Peyer's patch (tissue), 4 donors: ENCODE measurements at places on chromosomes 6 and 20. TPM values are rescaled to one million over a fixed set of nuclear protein-coding genes. Genes with fewer than 3 reads are reported as not detected.

GRCh38 chr6:169073311-169073710 is 180.3 kb downstream of the THBS2 start:
- peak overlapping the region; percentile 80 for H3K27ac ChIP-seq
- H3K36me3 ChIP-seq: no peaks in the 10 kb centered on the region
- no peak for DNase-seq
- no peak overlapping the region for H3K4me3 ChIP-seq
- no peaks in the 10 kb centered on the region for H3K4me1 ChIP-seq

DNA sequence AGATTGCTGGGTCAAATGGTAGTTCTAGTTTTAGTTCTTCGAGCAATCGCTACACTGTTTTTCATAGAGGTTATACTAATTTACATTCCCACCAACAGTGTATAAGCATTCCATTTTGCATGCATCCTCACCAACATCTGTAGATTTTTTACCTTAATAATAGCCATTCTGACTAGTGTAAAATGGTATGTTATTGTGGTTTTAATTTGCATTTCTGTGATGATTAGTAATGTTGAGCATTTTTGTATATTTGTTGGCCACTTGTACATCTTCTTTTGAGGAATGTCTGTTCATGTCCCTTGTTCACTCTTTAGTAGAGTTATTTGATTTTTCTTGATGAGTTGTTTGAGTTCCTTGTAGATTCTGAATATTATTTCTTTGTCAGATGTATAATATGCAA is 236.2 kb downstream of the GRM1 start:
- no peaks in the 10 kb centered on the region for H3K4me1 ChIP-seq
- H3K36me3 ChIP-seq: no peaks in the 10 kb centered on the region
- no peak overlapping the region for H3K27ac ChIP-seq
- no peak for DNase-seq

- no peak overlapping the region for H3K4me3 ChIP-seq
- H3K27me3 ChIP-seq: no peaks in the 10 kb centered on the region
- no peaks in the 10 kb centered on the region for H3K36me3 ChIP-seq
- H3K4me1 ChIP-seq: no peaks in the 10 kb centered on the region
- DNase-seq: no peak
Measured at GRCh38 chr6:120122401-120122800, 772.8 kb upstream of the MAN1A1 start.

DNA sequence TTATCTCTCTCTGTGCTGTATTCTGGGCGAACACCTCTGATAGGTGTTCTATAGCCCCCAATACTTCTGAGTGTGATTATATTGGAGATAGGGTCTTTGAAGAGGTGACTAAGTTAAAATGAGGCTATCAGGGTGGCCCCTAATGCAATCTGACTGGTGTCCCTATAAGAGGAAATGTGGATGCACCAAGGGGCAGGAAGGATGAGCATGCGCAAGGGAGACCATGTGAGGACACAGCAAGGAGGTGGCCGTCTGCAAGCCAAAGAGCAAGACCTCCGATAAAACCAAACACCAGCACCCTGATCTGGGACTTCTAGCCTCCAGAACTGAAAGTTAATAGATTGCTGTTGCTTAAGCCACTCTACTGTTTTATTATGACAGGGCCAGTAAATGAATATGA is 69.2 kb downstream of the CHMP4B start:
- no peak for DNase-seq
- H3K27me3 ChIP-seq: no peaks in the 10 kb centered on the region
- no peak overlapping the region for H3K27ac ChIP-seq
- no peaks in the 10 kb centered on the region for H3K4me1 ChIP-seq
- no peaks in the 10 kb centered on the region for H3K36me3 ChIP-seq

GRCh38 chr6:14701946-14702345 is 543.9 kb upstream of the JARID2 start:
- no peak overlapping the region for H3K4me3 ChIP-seq
- H3K27me3 ChIP-seq: no peaks in the 10 kb centered on the region
- no peaks in the 10 kb centered on the region for H3K4me1 ChIP-seq

GRCh38 chr6:137443901-137444300 is 50.3 kb downstream of the OLIG3 start:
- DNase-seq: no peak
- no peaks in the 10 kb centered on the region for H3K27me3 ChIP-seq
- H3K27ac ChIP-seq: no peak overlapping the region
- no peak overlapping the region for H3K4me3 ChIP-seq
- no peaks in the 10 kb centered on the region for H3K4me1 ChIP-seq
- no peaks in the 10 kb centered on the region for H3K36me3 ChIP-seq

- H3K4me1 ChIP-seq: peaks cover 11% of the 10 kb centered on the region
- DNase-seq: no peak
- H3K36me3 ChIP-seq: no peaks in the 10 kb centered on the region
- peak overlapping the region; percentile 70 for H3K4me3 ChIP-seq
- H3K27ac ChIP-seq: no peak overlapping the region
Measured at GRCh38 chr6:10838794-10839333, 525 bp upstream of the MAK start.

- H3K27me3 ChIP-seq: no peaks in the 10 kb centered on the region
- peak overlapping the region; percentile 9 for H3K27ac ChIP-seq
- peak; percentile 34 for DNase-seq
- no peaks in the 10 kb centered on the region for H3K4me1 ChIP-seq
- no peak overlapping the region for H3K4me3 ChIP-seq
Measured at GRCh38 chr20:50346374-50347283, 156.0 kb downstream of the CEBPB start.

- H3K36me3 ChIP-seq: no peaks in the 10 kb centered on the region
- H3K27ac ChIP-seq: peak overlapping the region; percentile 73
- no peaks in the 10 kb centered on the region for H3K4me1 ChIP-seq
- H3K4me3 ChIP-seq: peak overlapping the region; percentile 55
- DNase-seq: no peak
Measured at GRCh38 chr6:69867639-69867976, 1.3 kb downstream of the COL19A1 start.

DNA sequence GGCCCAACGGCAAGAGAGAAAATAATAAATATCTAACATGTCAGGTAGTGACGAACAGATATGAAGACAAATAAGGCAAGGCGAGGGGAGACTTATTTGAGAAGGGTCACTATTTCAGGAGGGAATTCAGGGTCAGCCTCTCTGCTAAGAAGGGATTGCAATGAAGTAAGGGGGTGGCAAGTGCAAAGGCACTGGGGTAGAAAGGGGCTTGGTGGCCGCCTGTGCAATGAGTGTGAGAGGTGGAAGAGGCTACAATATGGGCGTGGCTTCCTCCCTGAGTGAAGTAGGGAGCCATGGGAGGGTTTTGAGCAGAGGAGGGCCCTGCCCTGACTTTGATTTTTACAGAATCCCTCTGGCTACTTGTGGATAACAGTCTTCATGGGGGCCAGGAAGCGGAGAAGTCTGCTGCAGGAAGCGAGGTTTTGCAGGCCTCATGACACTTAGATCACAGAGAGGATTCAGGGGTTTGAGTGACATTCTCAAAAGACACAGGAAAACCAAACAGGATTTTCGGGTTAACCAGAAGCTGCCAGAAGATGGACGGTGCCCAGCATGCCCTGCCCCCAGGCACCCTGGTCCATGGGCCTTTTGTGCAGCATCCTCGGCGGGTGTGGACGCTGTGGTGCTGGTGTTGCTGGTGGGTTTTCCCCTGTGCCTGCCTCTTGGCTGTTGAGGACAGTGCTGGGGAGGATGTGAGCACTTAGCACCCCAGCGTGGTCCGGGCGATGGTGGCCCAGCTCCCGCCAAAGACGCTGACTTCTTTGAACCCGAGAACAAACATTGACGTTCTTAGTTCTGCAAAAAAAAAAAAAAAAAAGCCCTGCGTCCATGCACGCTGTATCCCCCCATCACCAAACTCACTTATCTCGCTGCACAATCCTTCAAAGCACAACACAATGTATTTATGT is 124.2 kb upstream of the PTPN1 start:
- no peaks in the 10 kb centered on the region for H3K4me1 ChIP-seq
- no peak overlapping the region for H3K4me3 ChIP-seq
- H3K36me3 ChIP-seq: no peaks in the 10 kb centered on the region
- peak; percentile 79 for DNase-seq
- peak overlapping the region; percentile 45 for H3K27ac ChIP-seq

- H3K36me3 ChIP-seq: no peaks in the 10 kb centered on the region
- no peaks in the 10 kb centered on the region for H3K4me1 ChIP-seq
- no peak for DNase-seq
- no peak overlapping the region for H3K27ac ChIP-seq
Measured at GRCh38 chr6:71298459-71298858, 9.8 kb downstream of the OGFRL1 start.

GRCh38 chr6:106186714-106187113 is 100.6 kb downstream of the PRDM1 start:
- no peaks in the 10 kb centered on the region for H3K4me1 ChIP-seq
- no peak overlapping the region for H3K27ac ChIP-seq
- DNase-seq: no peak
- no peaks in the 10 kb centered on the region for H3K27me3 ChIP-seq
- H3K36me3 ChIP-seq: no peaks in the 10 kb centered on the region

DNA sequence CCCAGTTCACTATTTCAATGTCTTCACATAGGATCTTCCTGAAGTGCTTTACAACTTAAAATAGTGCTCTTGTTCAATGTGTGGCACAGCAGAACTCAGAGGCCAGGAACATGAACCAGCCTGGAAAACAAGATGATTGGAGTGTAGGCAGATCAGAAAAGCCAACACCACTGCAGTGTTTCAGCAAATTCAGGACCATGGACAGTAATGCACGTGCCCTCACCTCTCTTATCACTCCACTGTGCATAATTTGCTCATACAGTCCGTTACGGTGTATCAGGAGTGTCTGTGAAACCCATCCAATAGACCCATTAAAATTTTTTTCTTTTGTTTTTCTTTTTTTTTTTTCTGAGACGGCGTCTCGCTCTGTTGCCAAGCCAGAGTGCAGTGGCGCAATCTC is 27.6 kb upstream of the HACE1 start:
- no peak for DNase-seq
- H3K4me3 ChIP-seq: no peak overlapping the region
- H3K27ac ChIP-seq: no peak overlapping the region
- no peaks in the 10 kb centered on the region for H3K27me3 ChIP-seq

DNA sequence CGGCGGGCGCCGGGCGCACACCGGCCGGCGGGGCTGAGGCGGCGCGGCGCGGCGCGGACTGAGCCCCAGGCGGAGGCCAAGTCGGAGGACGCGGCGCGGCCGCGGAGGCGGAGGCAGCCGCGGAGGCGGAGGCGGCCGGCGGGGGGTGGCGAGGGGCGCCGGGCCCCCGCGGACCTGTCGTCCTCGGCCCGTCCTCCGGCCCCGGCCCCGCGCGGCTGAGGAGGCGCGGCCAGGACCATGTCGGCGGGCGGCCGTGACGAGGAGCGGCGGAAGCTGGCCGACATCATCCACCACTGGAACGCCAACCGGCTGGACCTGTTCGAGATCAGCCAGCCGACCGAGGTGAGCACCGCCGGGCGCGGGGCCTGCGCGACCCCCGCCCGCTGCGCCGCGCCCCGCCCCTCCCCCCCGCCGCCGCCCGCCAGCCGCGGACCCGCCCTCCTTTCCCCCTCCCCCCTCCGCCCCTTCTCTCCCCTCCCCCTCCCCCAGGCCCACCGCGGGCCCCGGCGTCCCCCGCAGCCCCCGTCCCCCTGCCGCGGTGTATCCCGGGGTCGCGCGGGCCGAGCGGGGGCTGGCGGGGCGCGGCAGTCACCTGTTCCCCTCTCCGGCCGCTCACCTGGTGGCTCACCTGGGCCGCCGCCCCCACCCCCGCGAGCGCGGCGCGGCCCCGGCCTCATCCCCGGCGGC is at the start of gene AFDN:
TSS of gene AFDN (plus strand) at position 16 of the 687 bp plus-strand sequence. CDS start at position 238, 222 bp downstream.
- no peaks in the 10 kb centered on the region for H3K27me3 ChIP-seq
- peaks cover 13% of the 10 kb centered on the region for H3K4me1 ChIP-seq
- peak within 1 kb of the TSS; percentile 63 for H3K4me3 ChIP-seq
- no peaks in the 10 kb centered on the region for H3K36me3 ChIP-seq

- H3K27me3 ChIP-seq: no peaks in the 10 kb centered on the region
- DNase-seq: no peak
- H3K4me3 ChIP-seq: no peak overlapping the region
- H3K36me3 ChIP-seq: no peaks in the 10 kb centered on the region
- peak overlapping the region; percentile 11 for H3K27ac ChIP-seq
Measured at GRCh38 chr6:158321960-158322359, 9.7 kb downstream of the TULP4 start.

- H3K36me3 ChIP-seq: peaks cover 69% of the 10 kb centered on the region
- no peak overlapping the region for H3K27ac ChIP-seq
- no peak overlapping the region for H3K4me3 ChIP-seq
- no peaks in the 10 kb centered on the region for H3K4me1 ChIP-seq
- no peaks in the 10 kb centered on the region for H3K27me3 ChIP-seq
Measured at GRCh38 chr20:38001173-38001875, 31.9 kb downstream of the TTI1 start.

- no peaks in the 10 kb centered on the region for H3K4me1 ChIP-seq
- peak overlapping the region; percentile 61 for H3K27ac ChIP-seq
- H3K27me3 ChIP-seq: no peaks in the 10 kb centered on the region
- DNase-seq: no peak
- H3K36me3 ChIP-seq: no peaks in the 10 kb centered on the region
- no peak overlapping the region for H3K4me3 ChIP-seq
Measured at GRCh38 chr6:148524976-148525375, 182.3 kb downstream of the SASH1 start.

GRCh38 chr20:32089637-32090362 is 19.7 kb upstream of the TM9SF4 start:
- H3K4me3 ChIP-seq: no peak overlapping the region
- no peak for DNase-seq

DNA sequence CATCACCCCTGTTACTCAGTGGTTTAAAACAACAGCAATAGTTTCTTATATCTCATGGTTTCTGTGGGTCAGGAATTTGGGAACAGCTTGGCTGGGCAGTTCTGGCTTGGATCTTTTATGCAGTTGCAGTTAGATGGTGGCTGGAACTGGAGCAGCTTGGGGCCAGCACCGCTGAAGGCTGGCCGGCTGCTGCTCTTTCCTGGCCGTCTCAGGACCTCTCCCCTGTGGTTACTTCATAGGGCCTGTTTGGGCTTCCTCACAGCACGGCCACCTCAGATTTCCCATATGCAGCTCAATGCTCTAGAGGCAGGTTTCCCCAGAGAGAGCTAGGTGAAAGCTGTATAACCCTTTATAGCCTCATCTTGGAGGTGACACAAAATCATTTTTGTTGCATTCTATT is 15.6 kb downstream of the PKIG start:
- DNase-seq: no peak
- H3K4me3 ChIP-seq: no peak overlapping the region
- H3K27ac ChIP-seq: peak overlapping the region; percentile 67
- H3K4me1 ChIP-seq: peaks cover 28% of the 10 kb centered on the region
- H3K36me3 ChIP-seq: no peaks in the 10 kb centered on the region

GRCh38 chr6:149482545-149483333 is 2.1 kb downstream of the ZC3H12D start:
- H3K36me3 ChIP-seq: no peaks in the 10 kb centered on the region
- no peaks in the 10 kb centered on the region for H3K27me3 ChIP-seq
- H3K4me3 ChIP-seq: peak overlapping the region; percentile 38
- peaks cover 12% of the 10 kb centered on the region for H3K4me1 ChIP-seq

Gene THBS2
- 5.4 TPM for total RNA-seq

Gene OPRL1
- total RNA-seq: not detected

Gene PCSK2
- 0.80 TPM for total RNA-seq

Gene TNXB
- 38.5 TPM for total RNA-seq

Gene SIGLEC1
- total RNA-seq: 5.4 TPM

Gene NELFE
- 59.7 TPM for total RNA-seq

Gene CGA
- total RNA-seq: not detected

Gene GPSM3
- 5.3 TPM for total RNA-seq

Gene BPIFB4
- not detected for total RNA-seq

Gene DOK5
- total RNA-seq: 2.1 TPM

Gene SNAP91
- total RNA-seq: 1.3 TPM
